Glomerular endothelial cell (primary cell): ENCODE measurements at places on chromosomes 1 and 21.

DNA sequence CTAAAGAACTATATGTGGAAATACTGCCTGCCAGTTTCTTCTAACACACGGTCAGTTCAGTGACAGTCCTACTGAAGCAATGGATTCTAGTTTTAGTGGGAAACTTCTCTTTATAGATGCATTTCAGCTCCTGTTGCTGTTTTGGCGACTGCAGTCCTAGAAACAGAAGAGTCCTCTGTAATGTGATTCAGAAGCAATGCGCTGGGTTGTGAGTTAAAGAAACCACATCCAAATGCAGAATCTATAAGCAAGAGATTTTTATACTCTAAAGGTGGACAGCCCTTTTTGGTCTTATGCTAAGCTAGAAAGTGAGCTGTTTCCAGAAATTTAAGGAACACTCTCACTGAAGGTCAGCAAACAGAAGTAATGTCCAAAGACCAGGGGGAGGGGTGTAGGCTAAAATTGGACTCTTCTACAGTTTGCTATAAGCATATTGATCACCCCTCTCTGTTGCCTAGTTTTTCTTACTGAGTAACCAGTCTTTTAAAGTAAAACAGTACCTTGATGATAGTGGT, 30.8 kb downstream of the DUSP10 start:
- no peak for DNase-seq

GRCh38 chr1:236534151-236534651, 10.4 kb downstream of the LGALS8 start:
- DNase-seq = peak; percentile 16

- DNase-seq = no peak
Measured at GRCh38 chr1:61287014-61287413, 204.7 kb downstream of the NFIA start.

- DNase-seq = no peak
Measured at GRCh38 chr1:90189889-90190288, 195.0 kb downstream of the ZNF326 start.

DNA sequence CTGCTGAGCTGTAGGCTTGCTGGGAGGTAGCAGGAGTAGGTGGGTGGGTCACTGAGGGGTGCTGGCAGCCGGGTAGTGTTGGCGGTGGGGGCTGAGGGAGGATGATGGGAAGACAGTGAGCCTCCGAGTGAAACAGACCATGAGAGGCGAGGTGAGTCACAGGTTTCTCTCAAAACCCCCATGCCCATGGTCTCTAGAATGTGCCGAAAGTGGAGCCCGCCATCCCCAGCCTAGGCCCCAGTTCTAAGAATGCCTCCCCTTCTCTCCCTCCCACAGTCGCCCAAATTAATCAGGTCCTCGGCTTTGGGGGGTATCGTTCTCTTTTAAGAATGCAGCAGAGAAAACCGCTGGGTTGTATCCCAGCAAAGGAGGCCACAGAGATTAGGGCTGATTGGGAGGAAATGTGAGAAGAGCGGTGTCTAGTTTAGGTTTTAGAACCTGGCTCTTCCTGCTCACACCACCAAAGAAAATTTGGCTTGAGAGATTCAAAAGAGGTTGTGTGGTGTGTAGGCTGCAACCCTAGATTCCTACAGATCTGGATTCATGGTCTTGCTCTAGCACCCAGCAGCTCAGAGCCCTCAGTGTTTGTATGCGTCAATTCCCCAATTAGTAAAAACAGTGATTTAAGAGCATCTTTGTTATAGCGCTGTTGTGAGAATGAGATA, 27.7 kb upstream of the IL19 start:
- DNase-seq = no peak

DNA sequence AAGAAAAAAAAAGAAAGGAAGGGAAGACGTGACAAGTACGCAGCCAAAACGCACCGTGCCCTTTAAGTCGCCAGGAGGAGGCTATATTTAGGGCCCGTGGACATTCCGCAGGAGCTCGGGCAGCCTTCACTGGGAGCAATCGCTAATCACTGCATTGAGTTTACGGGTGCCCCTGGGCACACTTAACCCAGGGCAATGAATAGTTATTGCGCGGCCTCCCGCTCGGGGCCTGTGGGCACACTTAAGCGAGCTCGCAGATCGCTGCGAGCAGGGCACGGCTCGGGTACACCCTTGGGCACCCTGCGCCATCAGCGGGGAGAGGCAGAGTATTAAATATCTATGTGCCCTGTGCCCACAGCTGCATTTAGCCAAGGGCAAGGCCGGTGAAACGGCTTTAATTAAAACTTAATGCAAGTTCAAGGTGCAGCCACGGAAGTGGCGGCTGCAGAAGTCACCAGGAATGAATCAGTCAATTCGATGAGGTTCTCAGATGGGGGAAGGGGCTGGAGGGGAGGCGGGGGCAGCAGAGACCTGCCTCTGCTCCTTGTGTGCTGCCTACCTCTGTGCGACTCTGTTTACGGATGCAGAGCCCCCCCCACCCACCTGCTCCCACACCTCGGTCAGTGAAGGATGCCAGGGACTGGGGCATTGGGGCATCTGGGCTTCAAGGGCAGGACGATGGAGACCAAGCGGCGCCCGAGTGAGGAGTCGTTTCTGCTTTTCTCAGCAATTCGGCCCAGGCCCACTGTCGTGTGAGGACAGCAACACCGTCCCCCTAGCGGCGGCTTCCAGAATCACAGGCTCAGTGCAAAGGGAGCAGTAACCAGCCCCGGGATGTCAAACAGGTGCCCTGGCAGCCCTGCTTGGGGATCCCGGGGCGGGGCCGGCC, 51.8 kb upstream of the TARDBP start:
- DNase-seq = peak; percentile 9

DNA sequence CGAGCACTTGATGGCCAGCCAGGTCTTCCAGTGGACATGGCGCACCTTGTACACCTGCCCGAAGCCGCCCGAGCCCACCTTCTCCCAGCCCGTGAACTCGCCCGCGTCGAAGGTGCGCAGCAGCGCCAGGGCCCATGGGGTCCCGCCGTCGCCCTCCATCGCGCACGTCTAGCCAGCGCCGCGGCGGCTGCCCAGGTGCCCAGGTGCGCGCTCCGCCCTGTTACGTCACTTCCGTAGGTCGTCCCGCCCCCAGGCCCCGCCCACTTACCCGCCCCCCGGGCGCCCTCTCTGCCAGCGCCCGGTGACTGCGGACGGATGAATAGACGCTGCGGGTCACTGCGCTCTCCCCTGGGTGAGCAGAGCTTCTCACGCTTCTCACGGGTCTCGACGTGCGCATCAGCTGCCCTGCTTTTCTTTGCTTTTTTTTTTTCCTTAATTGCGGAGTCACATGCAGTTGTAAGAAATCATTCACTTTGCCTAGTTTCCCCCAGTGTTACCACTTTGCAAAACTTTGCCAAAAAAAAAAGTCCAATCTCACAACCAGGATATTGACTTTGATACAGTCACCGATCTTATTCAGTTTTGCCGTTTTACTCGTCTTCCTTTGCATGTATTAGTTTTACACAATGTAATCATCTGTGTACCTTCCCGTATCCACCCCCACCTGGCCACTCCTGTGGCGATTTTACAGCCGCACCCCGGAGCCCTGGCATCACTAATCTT, at the start of gene RIPK4:
RIPK4 (minus strand) TSS at position 170 of the 723 bp plus-strand sequence; CDS start at position 159, 11 bp downstream.
- no peak for DNase-seq

- no peak for DNase-seq
Measured at GRCh38 chr21:40556442-40556968, 290.5 kb downstream of the DSCAM start.

DNA sequence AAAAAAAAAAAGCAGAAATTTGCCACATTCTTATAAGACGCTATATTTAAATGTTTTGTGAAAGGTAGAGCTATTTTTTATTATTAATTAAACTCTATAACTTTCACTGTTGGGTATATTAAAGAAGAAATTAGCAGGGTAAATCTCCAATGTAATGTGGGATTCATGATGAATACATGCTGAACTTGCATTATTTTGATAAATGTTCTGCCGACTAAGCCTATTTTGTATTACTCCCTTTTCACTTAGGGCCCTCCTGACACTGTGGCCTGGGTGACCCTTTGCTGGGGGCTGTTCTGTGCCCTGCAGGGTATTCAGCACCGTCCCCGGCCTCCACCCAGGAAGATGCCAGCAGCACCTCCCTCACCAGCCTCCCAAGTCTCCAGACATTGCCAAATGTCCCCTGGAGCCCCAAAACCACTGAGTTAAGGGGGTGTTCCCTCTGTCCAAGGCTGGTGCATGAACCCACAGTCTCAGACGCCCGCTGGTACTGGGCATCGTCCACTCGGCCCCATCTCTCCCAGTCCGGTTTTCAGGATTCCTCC, 22.5 kb downstream of the RSPH1 start:
- DNase-seq = no peak

- no peak for DNase-seq
Measured at GRCh38 chr1:18326211-18326897, 154.4 kb upstream of the KLHDC7A start.

DNA sequence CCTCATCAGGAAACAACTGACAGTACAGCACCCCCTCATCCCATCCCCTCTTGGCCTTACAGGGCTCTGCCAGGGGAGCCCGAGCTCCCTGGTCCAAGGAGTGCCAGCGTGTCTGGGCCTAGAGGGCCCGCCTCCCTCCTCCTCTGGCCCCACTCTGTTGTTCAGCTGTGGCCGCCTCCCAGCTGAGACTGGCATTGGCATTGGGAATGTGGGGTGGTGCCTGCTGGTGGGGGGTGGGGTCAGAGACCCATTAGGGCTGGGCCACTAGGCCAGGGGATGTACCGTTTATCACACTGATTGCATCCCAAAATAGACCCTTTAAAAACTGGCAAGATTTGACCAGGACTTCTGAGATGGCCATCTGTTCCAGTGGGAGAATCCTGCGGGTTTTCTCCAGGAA, 1.4 kb downstream of the LDLRAP1 start:
- no peak for DNase-seq

- no peak for DNase-seq
Measured at GRCh38 chr1:52059321-52059720, 3.2 kb downstream of the BTF3L4 start.

DNA sequence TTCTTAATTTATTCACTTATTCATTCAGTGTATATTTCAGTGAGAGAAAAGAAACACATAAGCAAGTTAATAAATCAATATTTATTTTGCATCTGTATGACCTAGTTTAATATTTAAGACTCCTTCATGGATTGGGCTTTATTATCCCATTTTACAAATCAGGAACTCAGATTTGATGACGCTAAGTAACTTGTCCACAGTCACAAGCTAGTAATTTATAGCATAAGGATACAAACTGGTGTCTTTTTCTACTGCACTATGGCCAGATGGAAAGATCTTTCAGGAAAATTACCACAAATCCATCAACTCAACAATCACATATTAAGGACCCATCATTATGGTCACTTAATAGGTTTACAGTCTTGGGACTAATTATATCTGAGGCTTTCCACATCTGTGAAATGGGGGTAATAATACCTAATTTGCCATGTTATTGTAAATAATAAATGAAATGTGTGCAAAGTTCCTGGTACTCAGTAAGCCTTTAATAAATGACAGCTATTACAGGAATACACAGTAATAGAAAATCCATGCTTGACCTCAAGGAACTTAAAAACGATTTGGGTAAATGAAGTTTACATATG, 13.3 kb downstream of the CDKN2C start:
- DNase-seq = no peak

DNA sequence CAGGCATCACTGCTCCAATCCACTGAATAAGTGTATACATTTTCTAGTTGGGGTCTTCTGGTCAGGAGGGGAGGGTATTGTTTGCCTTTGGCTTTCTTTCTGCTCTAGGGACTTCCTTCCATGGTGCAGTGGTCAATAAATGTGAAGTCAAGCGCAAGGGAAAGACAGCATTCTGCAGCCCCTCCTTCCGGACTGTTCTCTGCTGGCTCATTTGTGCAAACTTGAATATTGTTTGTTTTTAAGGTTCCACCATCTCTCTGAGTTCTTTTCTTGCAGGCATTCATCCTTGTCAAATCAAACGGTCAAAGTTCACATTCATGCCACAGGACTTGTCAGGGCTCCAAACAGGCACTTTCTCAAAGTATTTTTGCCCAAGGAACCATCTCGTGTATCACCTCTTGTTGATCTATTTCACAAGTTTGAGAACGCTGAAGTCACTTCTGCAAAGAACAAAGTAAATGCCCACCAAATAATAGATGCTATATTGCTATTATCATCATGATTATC, 205.6 kb upstream of the KAZN start:
- DNase-seq = no peak

- DNase-seq = no peak
Measured at GRCh38 chr1:83746234-83746633, 252.7 kb downstream of the TTLL7 start.

- DNase-seq = no peak
Measured at GRCh38 chr1:183477986-183478781, 5.9 kb downstream of the SMG7 start.

- no peak for DNase-seq
Measured at GRCh38 chr21:33866826-33867225, 48.8 kb downstream of the ATP5PO start.

DNA sequence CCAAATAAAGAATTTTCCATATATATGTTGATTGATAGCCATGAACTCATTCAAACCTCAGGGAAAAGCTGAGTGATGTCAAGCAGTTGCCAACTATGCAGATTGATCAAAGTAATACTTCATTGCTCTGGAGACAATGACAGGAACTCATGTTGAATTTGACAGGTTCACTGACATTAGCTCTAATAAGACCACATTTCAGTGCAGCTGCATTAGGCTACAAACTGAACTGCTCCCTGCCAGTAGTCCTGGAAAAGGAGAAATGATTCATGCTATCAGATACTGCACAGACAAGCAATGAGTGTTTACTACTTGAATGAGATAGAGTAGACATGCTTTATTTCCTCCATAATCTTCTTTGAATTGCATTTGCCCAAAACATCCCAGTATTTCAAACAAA, 948.4 kb downstream of the MRPL39 start:
- no peak for DNase-seq

- DNase-seq = no peak
Measured at GRCh38 chr1:48841461-48841860, 64.8 kb upstream of the BEND5 start.

DNA sequence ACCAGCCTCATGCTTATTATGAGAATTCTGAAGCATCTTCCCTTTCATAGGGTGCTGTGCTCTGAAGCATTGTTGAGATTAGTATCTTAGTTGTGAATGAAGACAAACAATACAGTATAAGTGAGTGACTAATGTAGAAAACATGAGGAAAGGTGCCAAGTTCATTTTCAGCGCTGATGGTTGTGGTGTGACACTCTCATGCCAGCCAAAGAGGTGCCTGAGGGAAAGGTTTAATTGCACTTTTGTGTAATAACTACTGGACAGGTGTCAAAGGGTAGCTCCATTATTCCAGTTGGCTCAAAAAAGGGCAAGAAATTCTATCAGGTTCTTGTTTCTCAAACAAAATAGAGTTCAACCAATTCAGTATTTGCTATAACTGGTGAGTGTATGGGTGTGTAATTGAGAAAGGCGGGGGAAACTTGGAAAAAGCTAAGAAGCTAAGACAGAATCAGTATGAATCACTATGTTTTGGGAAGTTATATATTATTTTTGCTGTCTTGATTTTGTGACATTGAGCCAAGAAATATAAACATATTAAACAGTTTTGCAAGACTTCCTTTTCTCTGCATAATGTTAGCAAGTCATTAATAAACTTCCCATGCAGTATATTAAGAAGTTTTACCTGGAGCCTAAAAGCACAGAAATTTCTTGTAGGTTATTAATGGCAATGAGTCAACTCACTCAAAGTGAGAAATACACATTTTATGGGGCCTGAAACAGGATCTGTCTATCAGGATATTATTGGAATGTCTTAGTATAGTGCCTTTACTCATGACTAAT, 31.8 kb downstream of the KCNK2 start:
- DNase-seq = peak; percentile 61

GRCh38 chr1:50129201-50129600, 20.5 kb downstream of the ELAVL4 start:
- DNase-seq = no peak

- DNase-seq = no peak
Measured at GRCh38 chr1:69567652-69568420, at the start of gene LRRC7. TSS of gene LRRC7 (plus strand) at chr1:69567922. CDS start at chr1:69568640, 718 bp downstream.

GRCh38 chr21:42381347-42381984, 14.4 kb downstream of the TMPRSS3 start:
- DNase-seq = no peak
